ENCODE measurements at places on chromosomes 2 and 18. TPM values are rescaled to one million over a fixed set of nuclear protein-coding genes. Genes with fewer than 3 reads are reported as not detected.

The ASAP2 gene
- 69.3 TPM for total RNA-seq

The PHOSPHO2 gene
- total RNA-seq: 1.2 TPM

The BOLL gene
- total RNA-seq: not detected

The MARCO gene
- 0.11 TPM for total RNA-seq

The DNAJC5G gene
- not detected for total RNA-seq

The MC4R gene
- total RNA-seq: not detected

The CAPN14 gene
- total RNA-seq: 0.35 TPM

The CRYBA2 gene
- total RNA-seq: not detected

The CRYGD gene
- not detected for total RNA-seq

The ANKRD30B gene
- not detected for total RNA-seq

The RTP5 gene
- not detected for total RNA-seq

The PLEKHH2 gene
- 1.2 TPM for total RNA-seq

The CLEC4F gene
- total RNA-seq: not detected

The MC2R gene
- total RNA-seq: not detected

The KIF5C gene
- total RNA-seq: 0.07 TPM

The LOXHD1 gene
- total RNA-seq: not detected

The ADRA2B gene
- 0.03 TPM for total RNA-seq

The ADCYAP1 gene
- not detected for total RNA-seq

The ALK gene
- total RNA-seq: not detected

The PRKAG3 gene
- total RNA-seq: not detected

The HTR2B gene
- not detected for total RNA-seq

The M1AP gene
- 3.2 TPM for total RNA-seq

The YES1 gene
- 71.6 TPM for total RNA-seq

The NETO1 gene
- 34.2 TPM for total RNA-seq

The VSNL1 gene
- 5.3 TPM for total RNA-seq

The PARD6G gene
- total RNA-seq: 18.0 TPM

The C2orf74 gene
- 21.5 TPM for total RNA-seq
